Ecto neural progenitor cell (in vitro differentiated cells): ENCODE measurements at places on chromosomes 3 and 15.

DNA sequence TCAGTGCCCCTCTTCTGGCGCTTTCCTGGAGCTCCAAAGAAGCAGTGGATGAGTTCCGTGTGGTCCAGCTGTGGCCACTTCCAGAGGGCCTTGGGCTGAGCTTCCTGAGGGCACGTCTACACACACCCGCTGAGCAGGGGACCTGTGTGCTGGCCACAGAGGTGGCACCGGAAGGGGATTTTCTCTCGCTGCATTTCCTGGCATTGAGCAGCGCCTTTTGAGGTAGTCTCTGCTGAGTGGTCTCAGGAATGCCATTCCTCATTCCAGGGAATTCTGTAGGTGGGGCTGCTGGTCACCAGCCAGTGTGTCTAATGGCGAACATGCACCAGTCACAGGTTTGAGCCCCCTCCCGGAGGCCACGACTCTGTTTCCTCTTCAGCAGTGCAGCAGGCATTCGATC, 48.1 kb downstream of the AMOTL2 start:
- DNase-seq: peak; percentile 48

GRCh38 chr3:24316887-24317383, 177.7 kb downstream of the THRB start:
- no peak for DNase-seq

DNA sequence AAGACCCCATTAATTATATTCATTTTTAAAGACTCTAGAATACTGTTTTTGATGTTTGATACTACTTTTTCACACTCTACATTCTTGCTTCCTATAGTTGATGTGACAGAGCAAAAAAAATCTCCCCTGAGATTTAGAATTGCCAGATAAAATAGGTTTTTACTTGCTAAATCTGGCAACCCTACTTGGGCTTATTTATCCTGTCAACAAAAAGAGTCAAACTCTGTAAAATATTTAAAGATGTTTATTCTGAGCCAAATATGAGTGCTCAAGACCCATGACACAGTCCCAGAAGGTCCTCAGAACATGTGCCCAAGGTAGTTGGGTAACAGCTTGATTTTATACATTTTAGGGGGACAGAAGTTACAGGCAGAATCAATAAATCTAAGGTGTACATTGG, 72.3 kb downstream of the DAPK2 start:
- no peak for DNase-seq

DNA sequence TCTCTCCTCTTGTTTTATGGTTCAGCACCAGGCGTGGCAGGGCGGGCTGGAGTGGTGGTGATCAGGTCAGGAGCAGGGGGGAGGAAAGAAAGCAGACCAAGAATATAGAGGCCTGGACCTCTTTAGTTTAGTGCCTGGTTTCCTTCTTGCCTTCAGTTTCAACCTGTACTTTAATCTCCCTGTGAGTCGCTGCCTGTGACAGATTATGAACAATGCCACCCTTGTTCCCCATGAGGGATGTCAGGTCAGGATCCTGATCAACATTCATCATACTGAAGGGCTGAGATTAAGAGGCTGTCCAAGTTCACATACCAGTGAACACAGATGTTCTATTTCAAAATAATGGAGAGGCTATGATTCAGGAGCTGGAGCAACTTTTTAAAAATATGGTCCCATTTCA, 11.4 kb downstream of the ENTPD3 start:
- DNase-seq: no peak

DNA sequence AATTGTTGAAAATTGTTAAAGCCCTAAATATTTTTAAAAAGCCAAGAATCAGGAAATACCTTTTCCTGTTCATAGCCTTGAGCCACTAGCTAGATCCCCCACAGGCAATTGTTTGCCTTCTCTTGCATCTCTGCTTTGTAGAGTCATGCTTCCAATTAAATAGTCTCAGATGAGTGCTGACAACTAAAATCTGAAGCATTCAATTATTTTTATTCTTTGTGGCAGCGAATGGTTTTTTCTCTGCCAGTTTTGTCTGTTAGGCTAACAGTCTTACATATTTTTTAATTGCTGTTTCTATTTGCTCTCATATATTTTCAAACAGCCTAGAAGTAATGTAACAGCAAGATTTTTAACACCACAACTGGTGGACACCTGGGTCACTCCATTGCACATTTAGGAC, 277.1 kb upstream of the GBE1 start:
- no peak for DNase-seq

- no peak for DNase-seq
These were observed 1.6 kb upstream of the ULK3 start for GRCh38 chr15:74844319-74845207.

DNA sequence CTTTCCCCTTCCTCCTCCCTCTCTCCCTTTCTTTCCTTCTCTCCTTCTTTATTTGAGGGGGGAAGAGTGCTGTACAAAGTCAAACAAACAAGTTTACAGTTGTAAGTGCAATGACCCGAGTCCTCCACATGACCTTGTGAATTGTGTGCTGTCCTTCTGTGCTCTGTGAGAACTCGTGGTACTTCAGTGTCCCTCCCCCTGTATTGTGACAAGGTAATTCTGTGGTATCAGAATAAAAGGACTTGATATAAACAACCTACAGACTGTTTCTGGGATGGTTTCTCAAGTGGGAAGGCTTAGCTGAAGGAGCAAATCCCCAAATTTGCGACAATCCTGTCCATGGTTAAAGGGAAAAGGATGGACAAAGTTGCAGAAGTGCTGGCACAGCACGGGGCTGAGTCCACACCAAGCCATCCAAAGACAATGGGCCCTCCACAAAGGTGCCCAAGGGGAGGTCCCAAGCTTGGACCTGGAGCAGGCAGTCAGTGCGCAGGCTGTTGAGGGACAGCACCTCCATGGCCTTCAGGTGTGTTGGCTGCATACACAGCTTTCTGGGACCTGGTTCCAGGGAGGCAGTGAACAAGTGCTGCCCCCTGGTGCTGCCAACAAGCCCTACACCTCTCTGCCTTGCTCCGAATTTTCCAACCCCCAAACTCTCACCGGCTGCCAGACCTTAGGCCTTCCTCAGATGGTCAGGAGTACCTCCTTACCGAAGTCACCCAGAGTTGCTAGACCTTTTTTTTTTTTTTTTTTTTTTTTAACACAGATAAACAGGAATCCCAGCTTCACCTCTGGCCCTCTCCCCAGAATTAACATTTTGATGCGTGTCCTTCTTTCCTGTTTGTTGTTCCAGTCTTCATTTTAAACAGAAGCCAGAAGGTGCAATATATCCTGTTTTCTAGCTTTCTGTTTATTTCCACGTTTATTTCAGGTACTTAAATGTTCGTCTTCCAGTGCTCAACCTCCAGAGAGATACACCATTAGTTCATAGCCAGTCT, 2.6 kb upstream of the APEH start:
- peak; percentile 83 for DNase-seq

GRCh38 chr15:100672959-100673358, 70.6 kb downstream of the ASB7 start:
- no peak for DNase-seq

DNA sequence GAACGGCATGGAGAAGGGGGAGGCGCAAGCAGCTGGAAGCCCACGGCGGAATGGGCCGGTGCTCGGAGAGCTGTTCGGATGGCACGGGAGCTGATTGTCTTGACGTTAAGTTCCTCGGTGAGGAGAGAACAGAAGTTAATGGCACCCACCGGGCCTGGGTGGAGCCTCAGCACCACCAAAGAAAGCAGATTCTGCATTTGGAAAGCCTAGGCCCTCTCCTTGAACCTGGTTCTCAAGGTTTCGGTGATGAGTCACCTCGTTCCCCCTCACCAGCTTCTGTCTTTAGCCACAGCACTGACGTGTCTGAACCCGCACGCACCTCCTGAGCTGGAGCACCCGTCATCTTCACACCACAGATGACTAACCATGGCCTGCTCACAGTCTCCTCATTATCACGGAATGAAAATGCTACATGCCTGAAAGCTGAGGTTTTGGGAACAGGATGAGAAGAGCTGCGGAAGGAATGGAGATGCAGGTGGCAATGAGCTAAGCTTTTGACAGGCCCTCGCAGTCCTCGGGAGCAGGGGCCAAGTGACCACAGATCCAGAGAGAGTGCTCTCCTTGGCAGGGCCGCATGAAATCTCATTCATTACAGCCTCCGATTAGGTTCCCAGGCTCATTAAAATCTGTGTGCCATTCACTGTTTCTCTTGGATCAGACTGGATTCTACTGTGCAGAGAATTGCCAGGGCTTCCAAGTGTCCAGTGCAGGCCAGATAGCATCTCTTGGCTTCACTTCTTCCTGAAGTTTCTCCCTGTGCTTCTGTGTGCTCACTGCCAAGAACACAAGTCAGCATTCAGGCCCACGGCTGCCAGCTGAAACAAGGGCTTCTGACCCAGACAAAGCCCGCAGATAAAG, 96.3 kb upstream of the DLG1 start:
- DNase-seq: no peak

DNA sequence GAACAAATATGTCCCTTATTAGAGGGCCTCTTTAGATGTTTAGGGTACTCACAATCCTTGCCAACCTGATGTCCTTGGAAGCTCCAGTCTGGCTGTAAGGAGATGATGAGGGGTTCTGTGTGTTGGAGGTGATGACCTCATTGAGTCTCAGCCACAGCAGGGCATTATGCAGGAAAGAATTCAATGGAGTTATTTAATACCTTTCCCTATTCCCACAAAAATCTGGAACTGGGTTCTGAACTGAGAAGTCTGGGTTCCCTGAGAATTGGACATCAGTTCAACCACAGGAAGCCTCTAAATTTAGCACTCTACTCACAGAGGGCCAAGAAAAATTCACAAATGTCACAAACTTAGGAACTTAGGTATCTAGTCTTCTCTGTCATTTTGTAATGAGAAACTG, 36.9 kb downstream of the SLC35A5 start:
- DNase-seq: no peak

- DNase-seq: no peak
These were observed 4.2 kb downstream of the SLC28A1 start for GRCh38 chr15:84888639-84889038.

- no peak for DNase-seq
These were observed 108.1 kb downstream of the USP13 start for GRCh38 chr3:179760944-179761343.

DNA sequence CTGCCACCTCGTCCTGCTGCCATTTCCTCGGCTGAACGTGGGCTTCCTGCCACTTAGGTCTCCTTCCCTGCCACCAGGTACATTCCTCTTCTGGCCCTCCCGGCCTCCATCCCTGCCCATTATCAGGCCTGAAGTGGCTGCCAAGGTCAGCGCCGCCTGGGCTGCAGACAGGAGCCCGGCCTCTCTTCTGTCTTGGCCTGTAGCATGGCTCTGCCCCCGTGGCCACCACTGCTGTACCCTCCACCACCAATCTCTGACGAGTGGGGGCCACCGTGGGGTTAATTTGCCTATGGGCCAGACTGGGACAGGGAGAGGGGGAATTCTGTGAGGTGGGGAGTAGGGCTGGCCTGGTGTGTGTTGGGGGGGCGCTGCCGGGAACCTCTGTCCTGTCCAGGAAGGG, 2.0 kb upstream of the BAHD1 start:
- no peak for DNase-seq

- DNase-seq: no peak
These were observed 29.9 kb upstream of the SPSB4 start for GRCh38 chr3:141021261-141021660.

GRCh38 chr15:92020207-92020606, 166.7 kb downstream of the SLCO3A1 start:
- no peak for DNase-seq

DNA sequence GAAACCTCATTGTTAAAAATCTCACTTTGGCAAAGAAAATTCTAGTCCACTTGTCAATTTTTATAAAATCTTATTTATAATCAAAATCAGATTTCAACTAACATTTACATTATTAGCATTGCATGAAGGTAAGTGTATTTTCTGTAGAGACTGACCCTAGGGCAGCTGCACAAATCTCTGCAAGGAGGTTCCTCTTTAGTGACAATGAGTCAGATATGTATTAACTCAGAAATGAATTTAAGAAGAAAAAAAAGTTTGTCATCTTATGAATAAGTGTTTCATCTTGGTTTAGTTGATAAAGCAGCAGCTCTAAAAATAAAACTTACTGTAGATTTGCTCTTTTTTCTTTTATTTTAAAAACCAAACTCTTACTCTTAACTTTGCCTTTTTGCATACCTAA, 9.0 kb upstream of the GNB4 start:
- no peak for DNase-seq

- no peak for DNase-seq
These were observed 78.9 kb downstream of the IQSEC1 start for GRCh38 chr3:12994357-12994606.

DNA sequence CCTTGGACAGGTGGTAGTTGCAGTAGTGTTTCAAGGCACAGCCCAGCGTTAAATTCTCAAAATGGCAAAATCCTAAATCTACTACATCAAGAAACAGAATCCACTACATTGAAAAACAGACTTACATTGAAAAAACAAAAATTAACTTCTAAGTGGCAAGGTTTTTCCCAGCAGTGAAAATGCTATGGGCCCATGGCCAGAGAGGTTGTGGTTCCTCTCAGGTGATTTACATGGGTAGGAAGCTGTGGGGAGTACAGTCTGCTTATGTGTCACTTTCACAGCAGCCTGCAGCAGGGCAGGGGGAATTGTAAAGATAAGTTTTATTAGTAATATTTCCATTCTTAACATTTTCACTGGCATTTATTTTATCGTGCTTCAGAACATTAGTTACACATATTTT, 24.9 kb downstream of the TTC14 start:
- no peak for DNase-seq

- DNase-seq: no peak
These were observed 93.7 kb downstream of the ABI3BP start for GRCh38 chr3:100899440-100900091.

DNA sequence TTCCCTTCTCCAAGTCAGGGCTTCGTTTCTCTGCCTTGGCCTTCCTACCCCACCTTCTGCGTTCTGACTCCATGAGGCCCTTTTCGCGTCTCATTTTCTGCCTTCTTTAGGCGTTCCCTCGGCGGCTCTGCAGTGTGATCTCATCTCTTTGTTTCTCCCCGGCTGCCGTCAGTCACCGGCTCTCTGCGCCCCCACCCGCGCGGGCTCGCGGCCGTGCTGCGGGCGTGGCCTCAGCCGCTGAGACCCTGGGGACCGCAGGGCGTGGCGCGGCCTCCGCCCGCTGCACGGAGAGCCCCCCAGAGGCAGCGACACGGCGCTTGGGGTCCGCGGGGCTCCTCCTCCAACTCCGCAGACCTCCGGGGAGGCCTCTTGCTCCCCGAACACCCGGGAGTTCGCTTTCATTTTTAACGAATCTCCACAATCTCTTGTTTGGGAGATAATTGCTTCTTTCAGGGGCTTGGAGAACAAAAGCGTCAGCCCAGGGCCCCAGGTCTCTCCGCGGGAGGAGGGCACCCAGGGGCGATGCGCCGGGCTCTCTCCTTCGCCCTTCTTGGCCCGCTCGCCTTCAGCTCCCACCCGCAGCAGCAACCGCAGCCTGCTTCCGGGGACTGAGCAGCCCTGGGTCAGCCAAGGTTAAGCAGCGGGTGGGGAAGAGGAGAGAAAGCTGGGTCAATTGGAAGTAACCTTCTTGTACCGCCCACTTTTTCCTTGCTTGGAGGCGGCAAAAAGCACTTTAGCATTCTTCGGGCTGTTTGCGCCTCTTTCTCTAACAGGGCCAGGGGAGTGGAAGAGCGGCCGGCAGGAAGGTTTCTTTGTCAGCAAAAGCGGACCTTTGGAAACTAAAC, 35.2 kb downstream of the GAP43 start:
- peak; percentile 85 for DNase-seq
